ENCODE measurements at places on chromosomes 7 and 10.

- peak; percentile 42 for DNase-seq
Measured at GRCh38 chr7:40647719-40648118, 512.9 kb downstream of the SUGCT start.

DNA sequence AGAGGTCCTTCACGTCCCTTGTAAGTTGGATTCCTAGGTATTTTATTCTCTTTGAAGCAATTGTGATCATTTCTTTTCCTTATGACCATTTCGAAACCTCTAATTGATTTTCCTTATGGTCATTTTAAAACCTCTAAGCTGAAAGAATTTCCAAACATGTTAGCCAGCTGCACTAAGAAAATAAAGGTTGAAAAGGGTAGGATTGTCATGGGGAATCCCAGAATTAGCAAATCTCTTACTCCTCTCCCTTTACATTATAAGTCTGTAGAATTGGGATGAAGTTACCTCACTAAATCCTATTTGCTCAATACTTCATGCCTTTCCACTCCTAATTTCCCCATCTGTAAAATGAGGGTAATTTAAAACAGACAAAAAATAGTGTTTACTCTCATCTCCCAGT lies 79.5 kb downstream of the FAM185A start:
- DNase-seq: no peak

GRCh38 chr10:98349508-98349922 lies 65.5 kb downstream of the PYROXD2 start:
- DNase-seq: peak; percentile 100

DNA sequence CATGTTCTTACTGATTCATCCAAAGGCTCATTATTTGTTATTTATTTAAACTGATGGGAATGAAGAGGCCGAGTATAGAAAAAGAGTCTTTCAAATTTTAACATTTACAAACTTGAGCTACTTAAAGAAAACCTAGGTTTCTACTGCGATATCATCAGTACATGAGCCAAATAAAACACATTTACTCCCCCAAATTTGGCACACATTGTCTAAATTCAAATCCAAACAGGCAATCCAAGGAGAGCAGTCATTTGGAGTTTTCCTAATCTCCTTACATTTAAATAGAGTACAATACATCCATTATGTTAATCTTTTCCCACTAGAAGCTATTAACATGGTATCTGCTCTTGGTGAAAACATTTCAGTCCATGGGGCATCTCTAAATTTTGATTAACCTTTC lies 2.2 kb downstream of the NMT2 start:
- no peak for DNase-seq

DNA sequence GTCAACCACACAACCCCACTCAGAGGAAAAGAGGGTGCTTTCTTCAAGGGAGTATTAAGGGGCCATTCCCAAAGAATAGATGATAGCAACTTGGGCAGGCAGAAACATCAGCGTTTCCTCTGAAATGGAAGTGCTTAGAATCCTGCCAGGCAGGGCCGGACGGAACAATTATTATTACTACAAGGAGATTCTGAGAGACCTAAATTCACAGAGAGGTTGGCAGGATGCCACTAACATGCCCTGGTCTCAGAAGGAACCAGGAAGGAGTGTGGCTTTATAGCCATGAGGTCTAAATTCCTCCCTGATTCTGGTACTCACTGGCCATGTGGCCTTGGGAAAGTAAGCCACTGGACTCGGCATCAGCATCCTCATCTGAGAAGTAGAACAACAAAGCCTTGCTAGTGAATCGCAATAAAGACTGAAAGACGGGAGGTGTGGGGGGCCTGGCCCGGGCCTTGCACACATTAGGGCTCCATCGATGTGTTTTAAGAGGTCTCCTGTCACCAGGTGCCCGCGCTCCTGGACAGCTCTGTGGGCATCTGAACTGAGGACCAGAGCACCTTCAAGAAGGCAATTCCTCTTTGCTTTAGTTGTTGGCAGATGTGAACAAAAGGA lies 131.5 kb downstream of the OAT start:
- DNase-seq: no peak

DNA sequence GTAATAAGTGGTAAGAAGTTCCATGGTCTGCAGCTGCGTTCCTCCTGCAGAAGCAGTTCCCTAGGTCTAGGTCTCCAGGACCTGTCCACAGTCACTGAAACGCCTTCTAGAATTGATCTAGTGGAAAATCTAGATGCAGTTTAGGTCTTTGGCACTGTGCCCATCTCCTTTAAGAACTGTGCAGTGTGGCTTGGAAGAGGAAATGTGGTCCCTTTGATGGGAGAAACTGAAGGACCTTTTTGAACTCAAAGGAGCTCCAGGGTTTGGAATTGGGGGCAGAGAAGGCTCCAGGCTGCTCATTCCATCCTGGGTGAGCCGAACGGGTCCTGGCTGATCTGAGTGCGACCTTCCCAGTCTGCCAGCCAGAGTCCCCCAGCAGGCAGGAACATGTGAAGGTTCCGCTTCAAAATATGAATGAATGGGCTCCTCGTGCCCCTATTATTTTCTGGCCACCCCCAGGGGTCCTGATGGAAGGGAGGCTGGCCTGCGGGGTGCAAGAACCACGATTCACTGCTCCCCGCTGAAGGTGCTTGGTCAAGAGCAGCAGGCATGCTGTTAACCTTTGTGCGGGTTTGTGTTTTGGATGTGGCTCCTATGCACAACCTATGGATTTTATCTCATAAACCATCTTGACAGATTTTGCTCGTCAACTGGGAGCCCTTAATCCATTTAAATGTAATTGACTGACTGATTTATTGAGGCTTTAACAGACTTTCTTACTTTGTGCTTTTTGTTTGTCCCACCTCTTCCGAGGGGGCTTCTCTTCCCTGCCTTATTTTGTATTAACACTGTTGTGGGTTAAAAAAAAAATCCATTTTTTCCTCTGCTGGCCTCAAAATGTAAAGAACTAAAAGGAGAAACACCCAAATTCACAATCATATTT lies 36.7 kb downstream of the ZNF467 start:
- no peak for DNase-seq

- no peak for DNase-seq
Measured at GRCh38 chr10:12401466-12401865, 52.1 kb downstream of the CAMK1D start.

GRCh38 chr7:90923541-90923997 lies 327.4 kb downstream of the CDK14 start:
- DNase-seq: no peak

DNA sequence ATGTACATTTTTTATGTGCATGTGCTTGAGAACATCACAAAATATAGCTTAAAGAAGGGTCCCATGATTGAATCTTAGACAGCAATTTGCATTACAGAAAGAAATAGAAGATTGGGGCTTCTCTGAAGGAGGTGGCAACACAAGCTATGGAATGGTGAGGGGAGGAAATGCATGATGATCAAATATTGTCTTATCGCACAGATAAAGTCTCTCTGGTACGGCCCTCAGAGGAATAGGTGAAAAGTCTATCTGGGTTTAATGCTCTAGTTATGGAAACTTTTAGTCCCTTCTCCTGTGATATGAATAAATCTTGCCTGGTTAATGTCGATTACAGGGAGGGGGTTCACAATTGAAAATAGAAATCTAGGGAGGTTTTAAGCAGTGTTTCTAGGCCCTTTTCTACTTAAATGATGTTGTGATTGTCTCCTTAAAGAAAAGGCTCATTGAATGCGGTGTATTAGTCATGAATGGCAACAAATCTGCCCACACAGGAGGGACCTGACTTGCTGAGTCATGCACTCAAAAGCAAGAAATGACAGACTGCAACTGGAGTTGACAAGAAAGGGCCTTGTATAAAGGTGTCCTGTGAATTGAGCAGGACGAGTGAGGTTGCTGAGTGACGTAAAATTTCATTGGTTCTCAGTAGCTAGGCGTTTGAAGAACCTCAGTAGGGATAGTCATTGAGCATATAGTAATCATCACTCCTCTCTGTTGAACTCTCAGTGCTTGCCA lies 133.4 kb upstream of the CSTF2T start:
- DNase-seq: peak; percentile 78

DNA sequence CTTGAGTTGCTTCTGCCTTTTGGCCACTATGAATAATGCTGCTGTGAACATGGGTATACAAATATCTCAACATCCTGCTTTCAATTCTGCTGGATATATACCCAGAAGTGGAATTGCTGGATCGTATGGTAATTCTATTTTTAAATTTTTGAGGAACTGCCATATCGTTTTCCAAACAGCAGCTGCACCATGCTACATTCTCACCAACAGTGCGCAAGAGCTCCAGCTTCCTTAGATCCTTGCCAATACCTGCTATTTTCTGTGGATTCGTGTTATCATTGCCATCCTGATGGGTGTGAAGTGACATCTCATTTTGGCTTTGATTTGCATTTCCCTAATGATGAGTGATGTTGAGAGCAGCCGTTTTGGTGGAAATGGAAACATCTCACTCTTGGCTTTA lies 26.7 kb downstream of the FRMD4A start:
- no peak for DNase-seq

DNA sequence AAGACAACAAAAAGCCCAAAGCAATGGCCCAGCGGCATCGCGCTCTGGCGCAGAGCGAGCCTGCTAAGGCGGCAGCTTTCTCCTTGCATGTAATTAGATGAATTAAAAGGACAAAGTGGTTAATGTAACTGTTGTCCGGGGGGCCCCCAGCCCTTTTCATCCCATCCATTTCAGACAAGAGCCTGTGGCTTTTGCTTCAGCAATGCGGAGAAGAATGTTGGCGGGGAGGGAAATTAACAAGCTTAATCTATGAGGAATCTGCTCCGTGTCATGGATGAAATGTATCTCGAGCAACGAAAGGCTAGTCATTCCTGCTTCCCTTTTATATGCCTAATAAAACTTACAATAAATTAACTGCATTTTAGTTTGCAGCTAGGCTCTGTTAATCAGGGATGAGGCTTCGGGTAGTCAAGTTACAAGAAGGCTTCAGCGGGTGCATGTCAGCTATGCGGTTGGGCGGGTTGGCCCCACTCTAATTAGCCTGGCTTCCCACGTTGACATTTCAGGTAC lies 203.3 kb downstream of the BUB3 start:
- no peak for DNase-seq

DNA sequence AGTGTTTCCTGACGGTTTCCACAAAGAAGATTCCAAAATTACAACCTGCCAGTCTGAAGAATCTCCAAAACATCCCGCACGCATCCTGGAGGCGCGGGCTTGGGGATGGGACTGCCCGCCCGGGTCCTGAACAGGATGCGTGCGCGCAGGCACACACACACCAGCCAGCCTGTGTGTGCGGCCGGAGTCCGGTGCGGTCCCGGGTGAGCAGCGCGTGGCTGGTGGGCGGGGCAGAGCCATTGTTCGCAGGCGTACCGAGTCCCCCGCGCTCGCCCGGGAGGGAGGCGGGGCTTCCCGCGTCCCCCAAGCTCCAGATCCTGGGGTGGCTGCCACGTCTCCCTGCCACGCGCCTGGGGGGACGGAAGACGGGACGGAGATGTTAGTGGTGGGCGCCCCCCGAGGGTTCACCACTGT lies 675 bp upstream of the SCD start:
- DNase-seq: peak; percentile 67

- no peak for DNase-seq
Measured at GRCh38 chr10:42998481-42999384, 78.1 kb upstream of the RET start.

DNA sequence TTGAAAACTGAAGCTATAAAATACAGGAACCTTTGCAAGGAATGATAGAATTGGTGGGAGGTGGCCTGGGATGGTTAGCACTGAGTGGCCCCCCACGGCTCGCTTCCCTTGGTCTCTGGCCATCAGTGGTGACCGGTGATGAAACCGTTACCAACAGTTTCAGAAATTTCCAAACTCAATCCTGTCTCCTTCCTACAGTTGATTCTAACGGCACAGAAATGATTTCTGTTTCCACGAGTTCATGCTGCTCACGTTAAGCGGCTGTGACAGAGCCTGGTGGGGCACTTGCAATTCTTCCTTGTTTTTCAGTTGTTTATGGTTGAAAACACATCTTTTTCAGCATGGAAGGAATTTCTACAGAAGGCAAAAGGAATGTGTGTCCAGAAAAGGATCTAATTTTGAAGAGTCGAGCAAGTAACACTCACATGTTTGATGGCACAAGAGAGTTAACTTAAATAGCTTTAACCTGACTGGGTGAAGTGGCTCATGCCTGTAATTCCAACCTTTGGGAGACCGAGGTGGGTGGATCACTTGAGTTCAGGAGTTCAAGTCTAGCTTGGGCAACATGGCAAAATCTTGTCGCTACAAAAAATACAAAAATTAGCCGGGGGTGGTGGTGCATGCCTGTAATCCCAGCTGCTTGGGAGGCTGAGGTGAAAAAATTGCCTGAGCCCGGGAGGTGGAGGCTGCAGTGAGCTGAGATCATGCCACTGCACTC lies 100.1 kb downstream of the DNAJB6 start:
- DNase-seq: peak; percentile 30

DNA sequence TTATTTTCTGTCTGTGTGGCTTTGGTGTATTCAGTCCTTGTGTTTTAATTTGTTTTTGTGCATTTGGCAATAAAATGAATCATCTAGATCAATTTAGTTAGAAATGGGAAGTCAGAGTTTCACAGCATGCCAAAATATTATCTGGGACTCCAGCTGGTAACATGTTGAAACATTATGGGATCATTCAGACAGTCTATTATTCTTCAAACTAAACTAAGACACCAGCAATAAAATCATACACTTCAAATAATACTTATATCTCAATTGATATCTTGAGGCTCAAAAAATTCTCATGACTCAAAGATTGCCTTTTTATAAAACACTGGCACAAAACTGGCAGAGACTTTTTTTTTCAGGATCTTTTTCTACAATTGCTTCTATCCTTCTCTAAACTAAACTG lies 5.8 kb upstream of the RP9 start:
- no peak for DNase-seq

DNA sequence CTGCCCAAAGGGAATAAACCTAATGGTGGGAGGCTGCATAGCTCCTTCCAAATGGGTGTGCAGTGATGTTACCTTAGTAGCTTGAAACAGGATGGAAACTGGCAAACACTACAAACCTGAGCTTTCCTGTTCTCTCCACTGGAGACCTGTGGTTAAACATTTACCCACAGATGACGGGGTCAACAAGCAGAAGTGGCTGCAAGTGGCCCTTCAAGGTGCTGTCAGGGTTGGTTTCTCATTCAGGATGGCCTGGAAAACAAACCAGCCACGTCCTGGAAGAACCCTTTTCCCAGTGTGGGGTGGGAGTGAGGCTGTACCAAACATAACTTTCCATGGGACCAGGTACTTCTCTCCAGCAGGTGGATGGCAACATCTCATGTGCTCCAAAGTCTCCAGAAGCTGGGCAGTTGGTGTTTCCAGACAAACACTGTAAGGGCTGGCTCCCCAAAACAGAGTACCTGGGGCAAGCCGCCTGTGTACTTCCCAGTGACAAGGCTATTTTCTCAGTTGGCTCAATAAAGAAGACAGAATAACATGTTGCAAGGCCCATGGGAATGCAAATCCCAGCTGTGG lies 67.5 kb downstream of the DNAJB9 start:
- no peak for DNase-seq

- peak; percentile 69 for DNase-seq
Measured at GRCh38 chr10:52308251-52309031, 5.6 kb upstream of the DKK1 start.

GRCh38 chr10:11180228-11180627 lies 162.6 kb downstream of the CELF2 start:
- DNase-seq: no peak
